LHCN-M2 (cell line): ENCODE measurements at places on chromosomes 6 and 20. TPM values are rescaled to one million over a fixed set of nuclear protein-coding genes. Genes with fewer than 3 reads are reported as not detected.

The SYCP2 gene
- total RNA-seq = 0.40 and 0.71 TPM in 2 replicates

The KCNQ5 gene
- 7.1 and 8.7 TPM in 2 replicates for total RNA-seq

The LRRN4 gene
- not detected in 2 replicates for total RNA-seq

The C20orf141 gene
- not detected in 2 replicates for total RNA-seq

The SLC17A2 gene
- total RNA-seq = not detected in 2 replicates

The PAK5 gene
- not detected in 2 replicates for total RNA-seq

The MAP1LC3A gene
- 41.0 and 44.2 TPM in 2 replicates for total RNA-seq

The SMLR1 gene
- total RNA-seq = not detected in 2 replicates

The CTAGE9 gene
- not detected in 2 replicates for total RNA-seq
